ENCODE measurements at places on chromosomes 6 and 20.
A peak's percentile ranks its signal among the peaks of the same experiment; 100 is the strongest.

DNA sequence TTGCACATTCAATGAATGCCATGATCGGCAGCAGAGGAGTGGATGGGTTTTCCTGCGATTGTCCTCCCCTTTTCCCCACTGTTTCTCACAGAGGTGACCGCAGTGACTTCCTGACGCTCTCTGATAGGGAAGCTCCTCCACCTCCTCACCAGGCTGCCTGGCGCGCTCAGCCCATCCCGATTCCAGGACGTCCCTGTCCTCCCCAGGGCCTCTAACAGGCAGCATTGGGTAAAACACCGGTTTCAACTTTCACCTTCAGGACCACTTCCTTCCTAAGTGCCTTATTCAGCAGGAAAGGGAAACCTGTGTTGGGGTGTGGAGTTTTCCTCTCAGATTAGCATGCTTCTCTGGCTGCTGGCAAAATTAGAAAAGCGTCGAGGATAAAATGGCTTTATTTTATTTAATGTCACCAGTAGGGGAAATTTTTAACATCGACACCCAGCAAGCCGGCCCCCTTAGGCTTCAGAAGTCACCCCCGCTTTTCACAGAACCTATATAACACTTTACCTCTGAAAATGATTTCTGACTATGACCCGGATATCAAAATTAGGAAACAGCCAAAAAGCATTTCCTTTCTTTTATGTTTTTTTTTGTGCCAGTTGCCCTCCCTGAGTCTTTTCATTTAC is 570.4 kb upstream of the GJE1 start:
- no peak for DNase-seq

DNA sequence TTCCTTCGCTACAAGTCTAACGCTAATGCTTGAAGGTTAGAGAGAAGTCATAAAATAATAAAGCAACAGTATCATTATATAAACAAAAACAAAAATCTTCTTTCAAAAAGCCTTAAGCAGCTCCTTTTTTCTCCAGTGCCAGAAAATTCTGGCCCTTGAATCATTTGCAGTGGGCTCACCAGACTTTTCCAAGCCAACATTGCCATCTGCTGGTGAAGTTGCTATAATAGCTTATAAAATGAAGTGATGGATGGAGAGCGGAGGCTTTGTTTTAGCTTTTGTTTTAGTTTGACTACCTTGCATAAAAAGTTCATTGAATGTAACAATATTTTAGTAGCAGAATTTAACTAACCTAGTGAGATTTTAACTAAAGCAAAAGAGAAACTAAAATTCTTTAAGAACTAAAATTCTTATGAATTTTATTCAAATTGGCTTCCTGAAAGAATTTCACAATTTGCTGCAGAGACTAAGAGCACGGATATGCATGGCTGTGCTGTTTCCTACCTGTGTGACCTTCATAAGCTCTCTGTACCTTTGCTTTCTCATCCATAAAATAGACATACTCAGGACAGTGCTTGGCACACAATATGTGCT is 44.8 kb upstream of the SLC2A12 start:
- peak; percentile 40 for DNase-seq

DNA sequence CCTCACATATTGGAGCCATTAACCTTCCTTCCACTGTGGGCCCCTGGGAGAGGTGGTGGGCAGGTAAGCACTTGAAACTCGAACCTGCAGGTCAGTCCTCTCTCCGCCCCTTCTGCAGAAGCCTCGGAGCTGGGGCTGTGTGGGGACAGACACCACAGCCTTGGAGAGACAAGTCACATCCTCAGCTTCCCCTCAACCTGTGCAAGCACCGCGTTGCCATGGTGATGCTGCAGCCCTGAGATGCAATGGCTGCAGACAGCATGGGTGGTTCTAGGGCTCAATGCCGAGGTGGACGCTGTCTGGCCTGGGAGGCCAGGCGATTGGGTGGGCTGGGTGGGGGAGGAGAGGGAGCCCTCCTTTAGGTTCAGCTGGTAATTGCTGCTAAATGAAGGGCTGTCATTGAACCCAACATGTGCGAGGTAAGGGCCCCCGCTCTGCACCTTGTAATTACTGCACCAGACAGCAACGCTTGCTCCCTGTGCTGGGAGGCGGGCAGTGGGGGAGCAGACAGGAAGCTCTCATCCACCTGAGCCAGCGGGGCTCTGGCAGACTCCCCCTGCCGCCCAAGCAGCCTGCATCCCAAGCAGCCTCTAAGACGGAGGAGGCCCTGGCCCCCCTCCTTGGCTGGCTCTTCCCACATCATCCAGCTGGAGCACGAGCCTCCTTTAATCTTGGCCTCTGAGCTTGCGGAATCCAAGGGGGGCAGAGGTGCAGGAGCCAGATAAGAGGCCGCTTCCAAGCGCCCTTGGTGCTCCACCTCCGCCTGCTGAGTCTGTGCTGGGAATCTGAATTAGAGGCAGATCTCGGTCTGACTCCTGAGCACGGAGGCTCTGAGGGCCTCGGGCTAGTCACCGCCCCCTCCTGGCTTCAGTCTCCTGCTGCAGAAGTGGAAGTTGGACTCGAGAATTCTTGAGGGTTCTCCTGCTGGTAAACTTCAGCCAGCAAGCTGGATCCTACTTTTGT is 39.8 kb upstream of the CDH22 start:
- no peak for DNase-seq

GRCh38 chr20:36591854-36592641 is 13.5 kb upstream of the RAB5IF start:
- DNase-seq: peak; percentile 74

DNA sequence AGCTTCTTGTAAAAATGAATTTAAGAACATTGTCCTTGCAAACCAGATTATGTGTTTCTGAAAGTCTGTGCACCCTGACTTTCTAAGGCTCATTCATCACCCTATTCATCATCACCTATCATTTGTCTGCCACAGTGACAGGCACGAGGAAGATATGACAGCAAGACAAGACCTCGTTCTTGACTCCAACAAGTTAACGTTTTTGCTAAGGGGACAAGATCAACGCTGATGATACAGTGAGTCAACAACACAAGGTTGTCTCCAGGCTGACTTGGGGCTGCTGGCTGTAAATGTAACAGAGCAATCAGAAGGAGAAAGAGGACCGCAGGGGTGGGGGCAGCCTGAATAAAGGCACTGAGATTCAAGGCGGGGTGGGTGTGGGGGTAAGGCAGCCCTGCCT is 94.2 kb downstream of the FOXC1 start:
- DNase-seq: no peak

DNA sequence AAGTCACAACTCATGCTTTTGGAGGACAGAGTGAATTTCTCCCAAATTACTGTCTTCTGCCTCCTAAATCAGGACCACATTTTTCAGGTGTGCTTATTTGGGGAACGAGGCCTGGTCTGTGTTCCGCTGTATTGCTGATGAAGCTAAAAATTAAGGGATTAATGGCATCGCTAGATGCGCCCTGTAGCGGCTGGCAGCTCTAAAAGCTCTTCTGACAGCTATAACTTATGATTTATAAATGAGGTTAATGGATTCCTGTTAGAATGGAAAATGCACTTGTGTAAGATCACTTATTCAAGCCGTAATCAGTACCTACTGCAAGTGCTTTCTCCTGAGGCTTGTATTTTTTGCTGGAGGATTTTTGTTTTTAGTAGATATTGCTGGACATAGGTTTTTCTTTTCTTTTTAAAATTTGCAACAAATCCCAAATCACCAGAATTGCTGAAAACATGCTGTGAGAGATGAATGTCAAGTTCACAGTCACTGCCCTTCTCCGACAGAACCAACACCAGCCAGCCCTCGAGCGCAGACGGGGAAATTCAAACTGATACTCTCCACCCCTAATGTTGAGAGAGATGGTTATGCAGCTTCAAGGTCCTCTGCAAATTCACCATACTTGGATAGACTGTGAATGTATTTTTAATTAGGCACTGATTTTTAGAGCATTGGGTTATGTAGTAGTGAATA is 49.1 kb downstream of the AKAP12 start:
- no peak for DNase-seq

DNA sequence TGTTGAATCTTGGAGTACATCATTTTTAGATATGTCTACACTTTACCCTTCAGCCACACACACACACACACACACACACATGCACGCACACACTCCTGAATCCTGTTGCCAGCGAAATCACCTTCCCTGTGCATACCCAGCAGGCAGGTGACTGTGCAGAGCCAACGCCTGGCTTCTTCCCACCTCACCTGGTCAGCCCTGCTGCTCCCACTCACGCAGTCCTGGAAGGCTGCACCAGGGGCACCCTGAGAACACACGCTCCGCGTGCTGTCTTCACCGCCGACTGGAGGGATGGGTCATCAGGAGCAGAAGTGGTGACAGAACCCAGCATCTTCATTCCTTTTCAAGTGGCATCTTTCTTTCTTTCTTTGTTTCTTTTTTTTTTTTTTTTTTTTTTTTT is 94.6 kb downstream of the TBXT start:
- DNase-seq: no peak

GRCh38 chr20:17663486-17663885 is 18.6 kb downstream of the RRBP1 start:
- no peak for DNase-seq

DNA sequence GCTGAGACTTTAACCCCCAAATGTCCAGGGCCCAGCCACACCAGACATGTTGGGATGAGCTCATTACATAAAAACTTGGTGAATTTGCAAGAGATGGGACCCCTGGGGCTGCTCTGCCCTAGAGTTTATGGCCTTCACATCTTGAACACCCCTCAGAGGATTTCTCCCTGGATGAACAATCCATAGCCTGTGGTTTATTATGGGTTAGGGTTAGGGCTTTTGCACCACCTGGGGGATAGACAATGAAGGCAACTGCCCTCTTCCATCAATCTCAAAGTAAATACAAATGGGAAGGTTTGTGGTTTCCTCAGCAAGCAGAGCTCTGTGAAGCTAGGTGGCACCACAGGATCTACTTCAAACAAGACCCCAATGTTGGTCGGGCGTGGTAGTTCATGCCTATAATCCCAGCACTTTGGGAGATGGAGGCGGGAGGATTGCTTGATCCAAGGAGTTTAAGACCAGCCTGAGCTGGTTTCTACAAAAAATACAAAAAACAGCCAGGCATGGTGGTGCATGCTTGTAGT is 17.4 kb downstream of the SPINT3 start:
- no peak for DNase-seq

- no peak for DNase-seq
Measured at GRCh38 chr6:122494665-122495272, 23.2 kb upstream of the SERINC1 start.

DNA sequence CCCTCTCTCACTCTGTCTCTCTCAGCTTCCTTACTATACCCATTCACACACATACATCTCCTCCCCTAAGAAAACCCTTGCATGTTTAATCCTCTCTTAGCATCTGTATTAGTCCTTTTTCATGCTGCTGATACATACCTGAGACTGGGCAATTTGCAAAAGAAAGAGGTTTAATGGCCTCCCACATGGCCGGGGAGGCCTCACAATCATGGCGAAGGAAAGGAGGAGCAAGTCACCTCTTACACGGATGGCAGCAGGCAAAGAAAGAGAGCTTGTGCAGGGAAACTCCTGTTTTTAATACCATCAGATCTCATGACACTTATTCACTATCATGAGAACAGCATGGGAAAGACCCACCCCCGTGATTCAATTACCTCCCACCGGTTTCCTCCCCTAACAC is 398.5 kb upstream of the SASH1 start:
- DNase-seq: no peak

GRCh38 chr20:12223057-12223456 is 305.4 kb downstream of the BTBD3 start:
- DNase-seq: no peak

GRCh38 chr6:79186564-79186963 is 47.9 kb downstream of the HMGN3 start:
- no peak for DNase-seq

- DNase-seq: no peak
Measured at GRCh38 chr20:36340593-36340990, 34.5 kb downstream of the DLGAP4 start.

DNA sequence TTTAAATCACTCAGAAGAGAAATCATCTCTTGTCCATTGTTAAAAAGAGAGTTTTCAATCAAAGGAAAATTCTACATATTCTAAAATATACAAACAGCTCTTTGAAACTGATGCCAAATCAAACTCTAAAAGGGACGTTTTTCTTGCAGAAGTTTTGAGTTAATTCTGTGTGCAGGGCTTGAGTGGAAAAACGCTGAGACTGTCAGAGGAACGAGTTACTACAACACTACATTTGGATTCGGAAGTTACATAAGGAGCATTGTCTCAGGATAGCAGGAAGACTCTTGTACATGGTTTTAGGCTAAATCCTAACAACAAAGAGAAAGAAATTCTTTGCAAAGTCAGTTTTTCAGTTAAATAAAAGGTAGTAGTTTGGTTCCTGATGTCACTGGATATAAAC is 155.7 kb upstream of the SUPT3H start:
- DNase-seq: no peak

DNA sequence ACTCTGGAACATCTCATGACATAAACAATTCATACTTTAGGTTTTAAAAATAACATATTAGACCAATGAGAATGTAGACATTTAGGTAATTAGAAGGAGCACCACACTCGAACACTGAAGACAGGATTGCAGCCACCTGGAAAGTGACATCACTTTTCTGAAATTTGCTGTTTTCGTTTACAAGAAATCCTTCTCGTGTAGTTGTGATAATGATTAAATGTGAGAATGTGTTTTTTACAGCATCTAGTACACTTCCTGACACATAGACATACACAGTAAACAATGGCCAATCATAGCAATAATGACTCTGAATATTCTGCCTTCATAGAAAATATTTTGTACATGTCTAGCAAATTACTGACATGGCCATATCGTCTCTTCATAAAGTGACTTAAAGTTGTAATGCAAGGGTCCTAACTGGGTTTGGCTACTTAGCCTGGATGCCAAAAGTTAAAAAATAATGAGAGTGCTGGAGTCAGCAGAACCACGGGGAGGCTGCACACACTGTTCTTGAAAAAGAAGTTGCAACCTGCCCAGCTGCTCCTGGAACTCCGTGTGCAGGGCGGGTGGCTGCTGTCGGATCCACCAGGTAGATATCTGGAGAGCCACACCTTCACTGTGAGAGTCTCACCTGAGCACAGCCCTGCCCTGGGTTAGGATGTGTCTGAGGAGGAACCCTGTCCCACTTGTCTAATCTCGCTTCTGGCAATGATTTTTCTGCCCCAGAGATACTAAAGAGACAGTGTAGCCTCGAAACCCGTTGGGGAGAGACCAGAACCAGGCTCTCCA is 212.9 kb downstream of the QKI start:
- no peak for DNase-seq

- DNase-seq: no peak
Measured at GRCh38 chr6:17863901-17864754, 123.3 kb downstream of the KIF13A start.

GRCh38 chr6:85015396-85015990 is 251.1 kb upstream of the TBX18 start:
- no peak for DNase-seq

- DNase-seq: no peak
Measured at GRCh38 chr20:56382696-56383095, 9.3 kb downstream of the AURKA start.

GRCh38 chr6:47070461-47070860 is 28.3 kb upstream of the ADGRF1 start:
- DNase-seq: no peak

GRCh38 chr6:114389111-114389510 is 46.3 kb upstream of the HS3ST5 start:
- no peak for DNase-seq

GRCh38 chr6:81450180-81450579 is 302.3 kb downstream of the TENT5A start:
- no peak for DNase-seq

- no peak for DNase-seq
Measured at GRCh38 chr6:101085327-101085726, 204.2 kb upstream of the ASCC3 start.

- DNase-seq: no peak
Measured at GRCh38 chr6:44539701-44540355, 152.3 kb downstream of the CDC5L start.

GRCh38 chr6:2688401-2689064 is 62.2 kb downstream of the MYLK4 start:
- no peak for DNase-seq

Measured in CD4-positive, alpha-beta T cell treated with Interleukin-15 for 1 hour (primary cell).